T-cell (primary cell): ENCODE measurements at places on chromosomes 4 and X.

GRCh38 chrX:74363914-74364313, 57.4 kb upstream of the SLC16A2 start:
- DNase-seq = no peak

- DNase-seq = no peak
These were observed 70.1 kb downstream of the PRSS12 start for GRCh38 chr4:118282692-118283091.

- no peak for DNase-seq
These were observed 202.7 kb downstream of the GBA3 start for GRCh38 chr4:22895482-22895881.

- no peak for DNase-seq
These were observed 82.1 kb downstream of the TASL start for GRCh38 chrX:30495468-30495867.

DNA sequence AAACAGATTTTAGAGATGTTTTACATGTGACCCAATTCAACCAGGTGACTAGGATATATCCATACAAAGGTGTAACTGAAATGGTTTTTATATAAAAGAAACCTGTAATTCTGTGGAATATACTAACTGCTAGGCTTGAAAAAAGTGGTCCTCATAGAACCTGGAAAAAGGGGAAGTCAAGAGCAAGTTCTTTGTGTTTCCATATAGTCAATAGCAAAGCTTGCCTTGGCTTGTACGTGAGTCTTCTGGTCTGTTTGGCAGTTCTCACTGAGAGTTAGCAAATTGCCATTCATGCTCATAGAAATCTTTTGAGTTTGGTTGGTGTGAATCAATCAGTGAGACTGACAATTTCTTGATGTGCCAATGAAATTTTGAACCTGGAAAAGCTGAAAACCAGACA, 79.4 kb upstream of the SMIM10 start:
- no peak for DNase-seq

GRCh38 chr4:83025563-83025962, 9.4 kb upstream of the COPS4 start:
- no peak for DNase-seq

DNA sequence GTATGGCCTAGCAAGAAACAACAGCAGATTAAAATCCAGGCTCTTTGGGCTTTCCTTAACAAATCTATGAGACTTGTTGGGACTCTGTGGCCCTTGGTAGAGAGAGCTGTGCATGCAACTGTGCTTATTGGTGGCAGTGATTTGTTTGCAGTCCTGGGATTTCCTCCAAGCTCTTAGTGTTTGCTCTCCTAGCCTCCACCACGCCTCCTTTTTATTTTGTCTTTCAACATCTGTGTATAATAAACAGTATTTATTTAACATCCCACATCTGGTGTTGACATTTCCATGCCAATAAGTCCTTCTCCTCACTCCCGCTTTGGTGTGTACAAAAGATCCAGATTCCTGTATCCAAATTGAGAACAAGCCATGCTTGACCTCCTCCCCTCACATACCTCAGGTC, 3.1 kb downstream of the TNMD start:
- no peak for DNase-seq

- DNase-seq = no peak
These were observed 146.8 kb upstream of the NALF2 start for GRCh38 chrX:69357317-69357716.

DNA sequence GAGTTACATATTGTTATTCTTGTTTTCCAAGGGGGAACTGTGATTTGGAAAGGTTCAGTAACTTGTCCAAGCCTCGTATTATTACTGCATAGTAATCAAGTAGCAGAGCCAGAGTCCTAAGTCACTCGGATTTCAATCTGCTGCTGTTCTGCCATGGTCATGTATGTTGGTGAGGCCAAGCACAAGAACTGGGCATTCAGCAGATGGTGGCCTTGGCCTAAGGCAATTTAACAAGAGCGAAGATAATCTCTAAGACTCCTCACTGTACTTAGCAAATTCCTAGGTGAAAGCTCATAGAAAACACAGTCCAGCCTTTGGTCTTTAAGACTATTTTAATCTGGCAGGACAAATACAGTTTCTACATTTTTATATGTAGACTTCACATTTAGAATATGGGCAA, 64.8 kb downstream of the NDST3 start:
- DNase-seq = no peak

GRCh38 chrX:137430301-137430700, 135.6 kb upstream of the ZIC3 start:
- no peak for DNase-seq

DNA sequence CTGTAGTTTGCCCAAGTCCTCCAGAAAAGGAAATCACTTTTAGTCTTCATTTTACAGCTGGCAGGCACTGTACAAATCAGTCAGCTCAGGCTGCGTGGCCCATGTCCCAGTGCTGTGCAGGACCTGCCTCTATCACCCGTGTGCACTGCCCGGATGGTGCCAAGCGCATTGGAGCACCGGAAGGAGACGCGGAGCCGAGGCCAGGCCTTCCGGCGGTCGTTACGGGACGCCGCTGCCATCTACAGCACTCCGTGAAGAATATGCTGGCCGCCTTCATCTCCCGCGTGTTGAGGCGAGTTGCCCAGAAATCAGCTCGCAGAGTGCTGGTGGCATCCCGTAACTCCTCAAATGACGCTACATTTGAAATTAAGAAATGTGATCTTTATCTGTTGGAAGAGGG, at the start of gene PDHA2:
Gene PDHA2 (plus strand): TSS at position 203 of the 400 bp plus-strand sequence. CDS start 58 bp downstream, at position 261.
- no peak for DNase-seq

DNA sequence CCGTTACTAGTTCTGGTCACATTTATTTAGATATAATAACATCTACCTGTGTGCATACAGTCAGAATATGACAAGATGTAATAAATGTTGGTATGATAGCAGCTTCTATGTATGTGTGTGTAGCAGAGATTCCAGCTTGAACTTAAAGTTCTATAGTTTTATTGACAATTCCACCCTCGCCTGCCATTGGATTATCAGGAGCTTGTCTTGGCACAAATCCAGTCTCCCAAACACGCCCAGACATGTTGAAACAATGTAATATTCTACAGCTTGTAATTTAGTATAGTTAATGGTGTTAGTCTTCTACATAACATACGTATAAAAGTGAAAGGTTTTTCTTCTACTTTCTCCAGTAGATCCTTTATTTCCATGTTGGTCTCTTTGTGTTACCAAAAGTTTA, 44.4 kb downstream of the BBS12 start:
- DNase-seq = no peak

DNA sequence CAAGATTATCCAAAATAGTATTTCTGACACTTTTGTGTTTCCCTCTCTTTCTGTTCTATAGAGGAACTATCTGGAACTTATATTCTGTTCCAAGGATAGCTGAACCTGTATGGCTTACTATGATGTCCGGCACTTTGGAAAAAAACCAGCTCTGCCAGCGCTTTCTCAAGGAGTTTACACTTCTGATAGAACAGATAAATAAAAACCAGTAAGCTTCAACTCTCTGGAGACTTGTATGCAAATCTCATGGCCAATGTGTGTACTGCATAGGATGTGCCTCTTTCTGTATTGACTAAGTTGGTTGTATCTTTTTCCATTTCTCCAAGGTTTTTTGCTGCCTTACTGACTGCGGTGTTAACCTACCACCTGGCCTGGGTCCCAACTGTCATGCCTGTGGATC, 92.5 kb downstream of the FNIP2 start:
- no peak for DNase-seq
